Activated T-helper 2 cell treated with anti-CD3 and anti-CD28 coated beads, Interferon-gamma antibody, Interleukin-2, Interleukin-4, amounts not matched to agents 10 μg/mL and 5 μg/mL and 100 μg/mL, durations not matched to agents 14 hours and 24 hours and 36 hours (primary cell): ENCODE measurements at places on chromosomes 2 and 18. TPM values are rescaled to one million over a fixed set of nuclear protein-coding genes. Genes with fewer than 3 reads are reported as not detected.

Gene CNDP1
- 0.09 TPM in 2 replicates for total RNA-seq

DNA sequence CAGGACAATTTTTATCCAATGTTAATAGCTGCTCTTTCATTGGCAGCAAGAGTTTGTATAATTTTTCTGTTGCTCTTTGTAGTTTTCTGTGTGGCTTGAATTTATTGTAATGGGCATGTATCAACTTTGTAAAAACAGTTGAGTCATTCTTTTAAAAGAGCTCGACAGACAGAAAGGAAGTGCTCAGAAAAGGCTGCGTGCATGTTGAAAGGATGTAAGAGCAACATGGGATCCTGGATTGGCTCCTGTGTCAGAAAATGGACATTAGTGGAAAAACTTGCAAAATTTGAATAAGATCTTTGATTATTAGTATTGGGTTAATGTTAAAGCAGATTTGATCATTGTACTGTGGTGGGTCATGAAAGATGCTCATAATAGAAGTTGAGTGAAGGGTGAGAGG lies 93.3 kb upstream of the CDC42EP3 start:
- H3K27me3 ChIP-seq = peaks cover 7% of the 10 kb centered on the region
- H3K36me3 ChIP-seq = no peaks in the 10 kb centered on the region
- H3K27ac ChIP-seq = no peak overlapping the region
- no peak for DNase-seq

DNA sequence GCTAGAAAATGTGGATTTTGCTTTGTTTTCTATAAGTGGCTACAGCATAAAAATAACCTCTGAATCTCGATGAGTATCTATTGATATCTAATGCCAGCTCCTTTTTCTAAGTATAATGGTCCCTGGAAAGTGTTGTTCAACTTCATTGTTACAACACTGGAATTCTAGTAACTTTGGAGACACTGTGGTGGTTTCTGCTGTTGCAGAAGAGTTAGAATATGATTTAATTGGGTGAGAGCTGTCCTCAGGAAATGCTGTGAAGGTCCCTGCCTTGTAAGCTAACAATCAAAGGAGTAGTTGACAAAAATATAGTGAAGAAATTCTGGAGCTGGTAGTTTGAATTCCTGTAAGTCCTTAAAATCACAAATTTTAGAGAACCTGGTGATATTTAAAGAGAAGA lies 62.1 kb downstream of the C18orf63 start:
- peak overlapping the region; percentile 28 for H3K27ac ChIP-seq
- H3K36me3 ChIP-seq = no peaks in the 10 kb centered on the region
- H3K27me3 ChIP-seq = peaks cover 9% of the 10 kb centered on the region

Gene KIF3C
- total RNA-seq = 13.4 and 15.2 TPM in 2 replicates

Gene DIPK1C
- total RNA-seq = not detected in 2 replicates

GRCh38 chr2:219629976-219630695 lies 2.7 kb downstream of the SLC4A3 start:
- H3K27me3 ChIP-seq = peaks cover 15% of the 10 kb centered on the region
- no peak overlapping the region for H3K4me3 ChIP-seq
- H3K4me1 ChIP-seq = no peaks in the 10 kb centered on the region
- no peaks in the 10 kb centered on the region for H3K36me3 ChIP-seq
- no peak overlapping the region for H3K27ac ChIP-seq

Gene WBP1
- 38.6 and 40.7 TPM in 2 replicates for total RNA-seq

DNA sequence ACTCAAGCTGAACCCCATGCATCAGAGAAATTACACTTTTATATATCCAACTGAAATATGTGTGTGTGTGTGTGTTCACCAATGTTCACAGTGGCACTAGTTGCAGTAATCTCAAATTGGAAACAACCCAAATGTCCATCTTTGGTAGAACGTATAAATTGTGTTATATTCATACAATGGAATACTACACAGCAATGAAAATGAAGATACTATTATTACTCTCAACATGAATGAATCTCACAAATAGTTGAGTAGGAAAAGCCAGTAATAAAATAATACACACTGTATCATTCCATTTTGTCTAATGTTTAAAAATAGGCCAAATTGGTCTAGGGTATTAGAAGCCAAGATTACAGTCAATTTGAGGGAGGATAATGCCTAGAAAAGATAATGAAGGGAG lies 48.0 kb upstream of the NFE2L2 start:
- peaks cover 23% of the 10 kb centered on the region for H3K4me1 ChIP-seq
- DNase-seq = no peak
- H3K36me3 ChIP-seq = peaks cover 14% of the 10 kb centered on the region
- no peak overlapping the region for H3K27ac ChIP-seq
- H3K27me3 ChIP-seq = no peaks in the 10 kb centered on the region
- H3K4me3 ChIP-seq = no peak overlapping the region

Gene SETBP1
- 27.3 and 27.4 TPM in 2 replicates for total RNA-seq

GRCh38 chr2:170996316-170996715 lies 67.3 kb downstream of the GORASP2 start:
- peaks cover 3% of the 10 kb centered on the region for H3K4me1 ChIP-seq
- H3K27ac ChIP-seq = no peak overlapping the region
- no peaks in the 10 kb centered on the region for H3K27me3 ChIP-seq
- no peak for DNase-seq
- H3K36me3 ChIP-seq = peaks cover 64% of the 10 kb centered on the region

- DNase-seq = no peak
- H3K27me3 ChIP-seq = no peaks in the 10 kb centered on the region
- no peaks in the 10 kb centered on the region for H3K36me3 ChIP-seq
These were observed 668.9 kb upstream of the CHAC2 start for GRCh38 chr2:53098696-53099078.

Gene DCC
- not detected in 2 replicates for total RNA-seq

DNA sequence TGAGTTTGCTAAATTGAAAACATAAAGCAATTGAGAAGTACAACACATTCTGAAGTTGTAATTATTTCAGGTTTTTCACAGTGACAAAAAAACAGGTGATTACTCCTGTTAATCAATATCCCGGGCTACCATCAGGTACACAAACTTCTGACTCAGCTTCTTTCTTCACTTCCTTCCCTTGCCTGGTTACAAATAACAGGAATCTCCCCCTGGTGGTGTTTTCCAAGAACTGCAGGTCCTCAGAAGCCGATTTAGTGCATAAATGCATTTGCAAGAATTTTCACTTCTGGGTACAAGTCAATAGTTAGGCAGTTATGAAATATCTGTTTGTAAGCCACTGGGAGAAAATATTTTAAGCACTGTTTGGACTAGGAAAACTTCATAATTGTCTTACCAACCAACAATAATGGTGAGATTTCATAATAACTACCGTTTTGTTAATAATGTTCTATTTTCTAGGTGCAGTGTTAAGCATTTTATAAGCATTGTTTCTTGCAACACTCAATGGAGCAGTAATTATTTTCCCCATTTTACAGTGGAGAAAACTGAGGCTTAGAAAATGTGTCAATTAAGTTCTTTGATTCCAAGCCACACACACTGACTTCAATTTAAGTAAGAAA lies 12.4 kb upstream of the GMCL1 start:
- peak; percentile 66 for DNase-seq
- H3K27ac ChIP-seq = no peak overlapping the region
- H3K4me3 ChIP-seq = no peak overlapping the region
- no peaks in the 10 kb centered on the region for H3K27me3 ChIP-seq

Gene TUBA4B
- total RNA-seq = not detected in 2 replicates

Gene PSMA8
- 1.2 and 1.4 TPM in 2 replicates for total RNA-seq

DNA sequence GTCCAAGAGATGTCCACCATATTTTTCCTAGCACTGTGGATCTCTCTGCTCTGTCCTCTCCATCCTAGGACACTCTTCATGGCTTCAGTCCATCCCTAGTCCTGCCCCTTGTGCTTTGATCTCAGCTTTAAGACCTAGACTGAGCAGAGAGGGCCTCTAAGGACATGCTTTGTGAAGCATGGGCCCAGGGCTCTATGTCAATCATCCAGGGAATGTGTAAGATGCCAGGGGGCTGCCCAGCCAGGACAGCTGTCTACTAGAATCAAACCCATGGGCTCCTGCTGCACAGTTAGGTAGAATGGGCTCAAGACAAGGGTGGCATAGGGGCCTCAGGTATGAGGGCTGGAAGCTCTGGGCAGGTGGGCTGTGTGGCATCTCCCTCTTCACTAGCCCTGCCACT lies 24.9 kb downstream of the TET3 start:
- no peak for DNase-seq
- H3K4me3 ChIP-seq = no peak overlapping the region
- peaks cover 12% of the 10 kb centered on the region for H3K4me1 ChIP-seq
- no peaks in the 10 kb centered on the region for H3K27me3 ChIP-seq
- H3K27ac ChIP-seq = no peak overlapping the region

- DNase-seq = no peak
- H3K36me3 ChIP-seq = no peaks in the 10 kb centered on the region
- no peak overlapping the region for H3K4me3 ChIP-seq
- H3K27me3 ChIP-seq = no peaks in the 10 kb centered on the region
- H3K27ac ChIP-seq = no peak overlapping the region
These were observed 364.9 kb downstream of the SS18 start for GRCh38 chr18:25725501-25725900.

Gene IL18RAP
- total RNA-seq = 6.0 and 6.8 TPM in 2 replicates

GRCh38 chr2:54568876-54569321 lies 112.8 kb downstream of the SPTBN1 start:
- H3K36me3 ChIP-seq = peaks cover 24% of the 10 kb centered on the region
- DNase-seq = no peak
- H3K27ac ChIP-seq = peak overlapping the region; percentile 97
- peak overlapping the region; percentile 85 for H3K4me3 ChIP-seq

Gene CCDC148
- total RNA-seq = not detected in 2 replicates

DNA sequence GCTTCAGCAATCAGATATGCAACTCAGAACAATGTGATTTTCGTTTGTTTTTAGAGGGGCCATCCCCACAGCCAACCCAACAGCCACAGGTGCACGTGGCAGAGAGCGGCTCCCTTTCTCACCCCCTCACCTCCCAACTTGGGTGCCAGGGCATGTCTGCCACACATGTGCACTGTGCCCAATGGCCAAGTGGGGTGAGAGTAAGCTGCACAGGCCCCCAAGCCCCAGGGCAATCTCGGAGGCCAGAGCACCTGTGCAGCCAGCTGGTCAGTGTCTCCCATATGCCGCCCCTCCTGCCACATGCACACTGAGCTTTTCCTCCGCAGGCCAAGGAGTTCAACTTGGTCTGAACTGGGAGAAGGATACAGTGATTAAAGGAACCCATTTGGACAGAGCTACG lies 1130.2 kb downstream of the DSC3 start:
- H3K27me3 ChIP-seq = no peaks in the 10 kb centered on the region
- no peak overlapping the region for H3K27ac ChIP-seq
- no peak for DNase-seq
- H3K36me3 ChIP-seq = no peaks in the 10 kb centered on the region
- H3K4me3 ChIP-seq = no peak overlapping the region

GRCh38 chr2:2703762-2704427 lies 372.8 kb upstream of the MYT1L start:
- H3K4me1 ChIP-seq = no peaks in the 10 kb centered on the region
- no peaks in the 10 kb centered on the region for H3K27me3 ChIP-seq
- no peak overlapping the region for H3K27ac ChIP-seq
- no peak overlapping the region for H3K4me3 ChIP-seq
